ENCODE measurements at places on chromosomes 11 and 22. TPM values are rescaled to one million over a fixed set of nuclear protein-coding genes. Genes with fewer than 3 reads are reported as not detected.

The DEPDC5 gene
- 4.6 TPM for total RNA-seq

The TMEM45B gene
- not detected for total RNA-seq

The TBX1 gene
- total RNA-seq, result 4.2 TPM

The AQP11 gene
- total RNA-seq, result 1.3 TPM

The CABP7 gene
- 0.16 TPM for total RNA-seq

The GRIA4 gene
- total RNA-seq, result not detected

The ACTN3 gene
- total RNA-seq, result 0.06 TPM
